ENCODE measurements at places on chromosomes 7 and 10.

DNA sequence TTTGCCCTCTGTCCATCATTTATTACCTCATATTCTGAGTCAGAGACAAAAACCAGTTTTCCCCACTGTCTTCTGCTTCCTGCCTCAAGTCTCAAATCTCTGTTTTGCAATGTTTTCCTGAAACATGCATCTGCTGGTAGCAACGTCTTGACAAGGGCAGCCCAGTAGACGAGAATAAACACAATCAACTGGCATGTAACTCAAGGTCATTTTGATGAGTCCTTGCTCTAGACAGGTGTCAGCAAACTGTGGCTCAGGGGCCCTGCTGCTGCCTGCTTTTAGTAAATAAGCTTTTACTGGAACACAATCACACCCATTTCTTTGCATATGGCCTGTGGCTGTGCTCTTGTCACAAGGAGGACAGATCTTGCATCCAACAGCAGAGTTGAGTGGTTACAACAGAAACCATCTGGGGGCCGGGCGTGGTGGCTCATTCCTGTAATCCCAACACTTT, 59.8 kb downstream of the ITIH5 start:
- DNase-seq, result no peak

GRCh38 chr10:12372846-12373245, 23.5 kb downstream of the CAMK1D start:
- DNase-seq, result no peak

DNA sequence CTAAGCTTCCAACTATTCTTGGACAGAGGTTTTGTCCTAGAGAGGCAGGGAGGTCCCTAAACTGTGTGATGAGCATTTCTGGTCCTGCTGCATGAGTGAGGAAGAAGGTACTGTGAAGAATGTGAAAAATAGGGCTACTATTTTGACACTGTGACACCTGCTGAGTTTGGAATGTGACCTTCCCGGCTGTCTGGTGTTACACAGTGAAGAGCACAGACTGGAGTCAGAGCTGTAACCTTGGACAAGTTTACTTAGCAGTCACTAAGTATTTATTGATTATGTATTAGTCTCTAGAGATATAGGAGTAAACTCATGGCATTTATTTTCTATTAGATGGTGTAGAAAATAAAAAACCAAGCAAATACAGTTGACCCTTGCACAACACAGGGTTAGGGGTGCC, 12.3 kb downstream of the GOLGA7B start:
- DNase-seq, result no peak

GRCh38 chr7:94195813-94196212, 191.7 kb upstream of the BET1 start:
- no peak for DNase-seq

GRCh38 chr7:27186668-27187474, 1.8 kb upstream of the HOXA11 start:
- DNase-seq, result peak; percentile 51
